ENCODE measurements at places on chromosomes 2 and 18.

GRCh38 chr2:226378753-226379705 is 420.6 kb downstream of the IRS1 start:
- DNase-seq = peak; percentile 8

GRCh38 chr18:27750014-27750413 is 426.9 kb downstream of the CDH2 start:
- peak; percentile 12 for DNase-seq

DNA sequence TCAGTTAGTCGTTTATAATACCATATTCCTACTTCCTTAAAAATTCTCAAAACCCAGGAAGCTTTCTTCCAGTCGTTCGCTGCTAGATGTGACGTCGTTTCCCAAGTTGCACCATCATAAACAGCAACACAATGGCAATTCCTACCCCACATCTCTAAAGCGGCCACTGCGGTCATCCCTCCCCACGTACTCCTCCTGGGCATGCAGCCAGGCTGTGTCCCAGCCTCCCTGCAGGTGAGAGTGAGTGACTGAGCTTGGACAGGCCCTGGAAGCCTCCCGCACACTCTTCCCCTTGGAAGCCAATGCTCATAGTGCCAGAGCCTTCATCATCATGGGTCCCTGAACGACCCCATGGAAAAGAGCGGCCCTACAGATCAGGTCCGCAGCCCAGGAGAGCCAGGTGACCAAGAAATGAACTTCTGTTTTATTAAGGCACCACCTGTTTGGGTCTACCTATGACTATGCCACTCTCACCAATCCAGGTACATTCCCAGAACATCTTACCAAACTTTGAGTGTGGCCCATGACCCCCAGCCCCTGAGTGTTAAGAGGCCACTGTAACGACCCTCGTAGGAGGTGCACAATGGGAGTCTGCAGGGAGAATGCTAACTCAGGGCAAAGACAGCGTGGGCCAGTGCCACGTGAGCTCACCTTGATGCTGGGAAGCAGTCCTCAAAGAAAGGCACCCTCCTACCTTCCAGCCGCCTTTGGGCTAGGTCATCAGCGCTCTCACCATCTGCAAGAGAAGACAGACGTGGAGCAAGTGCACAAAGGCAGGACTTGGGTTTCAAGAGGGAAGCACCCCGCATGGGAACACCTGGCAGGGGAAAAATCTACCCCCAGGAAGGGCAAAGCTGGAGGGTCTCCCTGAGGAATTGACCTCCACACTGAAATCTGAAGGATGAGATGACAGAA is 74.7 kb upstream of the RAB6C start:
- no peak for DNase-seq

DNA sequence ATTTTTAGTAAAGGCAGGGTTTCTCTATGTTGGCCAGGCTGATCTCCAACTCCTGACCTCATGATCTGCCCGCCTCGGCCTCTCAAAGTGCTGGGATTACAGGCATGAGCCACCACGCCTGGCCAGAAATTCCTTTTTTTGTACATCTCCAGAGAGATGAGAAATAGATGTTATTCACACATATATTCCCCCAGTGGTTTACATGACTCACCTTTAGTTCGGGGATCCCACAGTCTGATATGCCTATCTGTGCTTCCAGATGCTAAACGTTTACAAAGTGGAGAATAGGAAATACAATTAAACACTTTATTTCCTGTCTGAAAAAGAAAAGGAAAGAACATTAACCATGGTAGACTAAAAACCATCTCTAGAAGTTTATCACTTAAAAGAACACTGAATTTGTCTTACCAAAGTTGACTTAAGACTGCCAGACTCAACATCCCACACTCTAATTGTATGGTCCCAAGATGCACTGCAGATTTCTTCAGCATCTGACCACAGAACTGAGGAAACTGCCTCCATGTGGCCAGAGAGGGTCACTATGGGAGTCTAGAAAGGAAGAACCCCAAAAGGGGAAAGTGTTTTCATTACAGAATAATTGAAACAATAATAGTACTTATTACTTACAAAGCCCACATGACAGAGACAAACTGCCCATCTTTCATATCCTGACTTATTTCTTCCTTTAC is 12.6 kb upstream of the ICA1L start:
- no peak for DNase-seq

DNA sequence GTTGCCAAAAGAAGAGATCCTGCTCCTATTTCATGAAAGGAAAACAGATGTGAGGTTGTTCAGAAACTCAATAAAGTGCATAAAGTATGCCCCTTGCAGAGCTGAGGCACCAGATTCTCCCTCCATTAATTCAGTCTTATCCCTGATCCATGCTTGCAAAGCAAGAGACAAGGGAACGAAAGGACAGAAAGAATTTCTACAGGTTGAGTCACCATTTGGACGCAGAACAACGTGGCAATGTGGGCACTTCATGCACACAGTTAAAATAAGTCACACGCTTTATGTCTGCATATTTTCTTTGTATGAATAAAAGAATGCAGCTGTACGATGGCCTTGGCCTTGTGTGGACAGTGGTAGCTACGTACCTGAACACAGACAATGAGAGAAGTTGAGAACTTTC is 321.7 kb upstream of the REV1 start:
- no peak for DNase-seq

DNA sequence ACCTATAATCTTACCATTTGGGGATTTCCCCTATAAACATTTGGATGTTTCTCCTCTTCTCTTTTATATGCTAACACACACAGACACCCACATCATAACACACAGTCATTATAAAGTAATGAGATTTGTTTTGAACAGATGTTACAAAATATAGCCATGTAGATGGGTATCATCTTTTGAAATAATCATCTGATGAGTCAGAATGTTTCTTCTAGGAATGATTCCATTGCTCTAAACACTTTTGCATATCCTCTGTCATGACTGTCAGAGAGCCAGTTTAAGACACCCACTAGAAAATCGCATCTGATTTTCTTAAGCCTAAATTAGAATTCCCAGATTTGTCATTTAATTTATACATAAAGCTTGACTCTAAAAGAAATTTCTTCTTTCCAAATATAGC is 442.6 kb downstream of the CMPK2 start:
- no peak for DNase-seq

DNA sequence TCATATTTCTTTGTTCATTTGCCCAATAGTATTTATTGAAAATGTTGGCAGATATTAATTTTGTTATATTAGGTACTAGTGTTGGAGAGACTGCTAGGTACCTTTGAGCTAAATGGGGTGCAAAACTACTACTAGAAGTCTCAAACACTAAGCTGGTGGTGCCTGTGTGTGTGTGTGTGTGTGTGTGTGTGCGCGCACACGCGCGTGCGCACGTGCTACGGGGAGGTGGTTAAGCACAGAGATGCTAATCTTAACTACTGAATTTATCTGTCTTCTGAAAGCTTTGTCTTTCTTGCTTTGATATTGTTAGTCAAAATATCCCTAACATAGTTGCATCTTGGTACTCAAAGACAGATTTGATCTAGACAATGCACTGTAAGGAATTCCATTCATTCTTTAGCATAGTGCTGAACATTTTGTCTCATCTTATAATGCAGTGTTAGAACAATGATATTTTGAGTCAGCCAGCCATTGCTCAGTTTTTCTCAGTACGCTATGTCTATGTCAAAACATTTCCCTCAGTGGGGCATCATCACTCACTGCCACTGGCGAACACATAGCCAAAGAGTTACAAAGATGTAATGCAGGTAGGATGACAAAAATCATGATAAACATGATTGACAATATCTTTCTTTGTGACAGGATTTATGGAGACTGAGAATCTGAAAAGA is 396.0 kb upstream of the RGPD4 start:
- DNase-seq = no peak

DNA sequence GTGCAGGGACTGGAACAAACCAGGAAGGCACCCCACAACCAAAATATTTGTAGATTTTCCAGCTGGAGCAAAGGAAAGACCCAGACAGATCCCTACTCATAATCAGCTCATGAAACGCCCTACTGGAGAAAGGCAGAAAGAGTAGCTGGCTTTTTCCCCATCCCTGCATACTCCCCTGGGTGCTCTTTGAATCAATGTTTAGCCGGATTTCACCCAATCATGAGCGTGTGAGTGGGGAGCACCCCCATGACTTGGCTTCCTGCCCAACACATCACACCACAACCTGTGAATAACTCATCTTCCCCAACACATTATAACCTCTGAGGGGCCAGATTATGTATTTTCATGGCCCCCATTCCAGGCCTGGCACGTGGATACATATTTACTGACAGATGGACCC is 35.1 kb upstream of the SLC14A1 start:
- no peak for DNase-seq

GRCh38 chr2:192377173-192377572 is 182.4 kb upstream of the TMEFF2 start:
- no peak for DNase-seq

- DNase-seq = no peak
These were observed 819 bp upstream of the MAP3K2 start for GRCh38 chr2:127388423-127389164.

GRCh38 chr2:183185534-183185933 is 61.3 kb downstream of the NUP35 start:
- no peak for DNase-seq

- DNase-seq = no peak
These were observed 39.1 kb upstream of the FIGN start for GRCh38 chr2:163774862-163775261.

- no peak for DNase-seq
These were observed 79.6 kb downstream of the ADD2 start for GRCh38 chr2:70688427-70688826.

DNA sequence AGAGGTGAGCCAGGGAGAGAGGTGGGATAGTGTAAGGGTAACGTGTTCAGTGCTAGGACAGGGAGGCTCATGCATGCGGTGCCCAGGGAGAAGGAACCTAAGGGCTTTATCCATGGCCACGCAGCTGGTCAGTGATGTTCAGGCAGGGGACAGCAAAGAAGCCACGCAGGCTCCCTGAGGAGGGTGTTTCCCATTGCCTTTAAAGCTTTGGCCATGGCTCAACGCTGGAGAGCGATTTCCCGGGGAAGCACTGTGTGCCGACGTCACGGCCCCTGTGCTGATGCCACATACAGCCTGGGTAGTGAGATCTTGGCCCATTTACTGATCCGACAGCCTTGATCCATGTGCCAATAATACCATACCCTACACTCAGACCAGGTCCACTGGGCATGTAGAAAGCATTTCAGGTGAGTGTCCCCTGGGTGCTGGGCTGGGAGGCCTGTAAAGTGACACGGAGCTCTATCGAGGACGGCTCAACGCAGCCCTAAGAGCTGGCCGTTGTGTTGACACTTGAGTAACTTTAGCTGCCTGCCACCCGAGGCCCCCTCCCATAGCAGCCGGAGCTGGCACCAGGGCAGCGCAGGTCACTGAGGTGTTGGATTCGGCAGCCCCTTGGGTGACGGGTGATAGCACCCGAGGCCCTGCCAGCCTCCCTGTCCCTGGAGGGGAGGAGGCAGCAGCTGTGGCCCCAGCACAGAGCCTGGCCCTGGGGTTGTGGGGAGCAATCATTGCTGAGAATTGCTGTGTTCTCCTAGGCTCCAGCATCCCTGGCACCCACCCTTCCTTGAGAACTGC is 41.4 kb downstream of the PDIA6 start:
- no peak for DNase-seq

DNA sequence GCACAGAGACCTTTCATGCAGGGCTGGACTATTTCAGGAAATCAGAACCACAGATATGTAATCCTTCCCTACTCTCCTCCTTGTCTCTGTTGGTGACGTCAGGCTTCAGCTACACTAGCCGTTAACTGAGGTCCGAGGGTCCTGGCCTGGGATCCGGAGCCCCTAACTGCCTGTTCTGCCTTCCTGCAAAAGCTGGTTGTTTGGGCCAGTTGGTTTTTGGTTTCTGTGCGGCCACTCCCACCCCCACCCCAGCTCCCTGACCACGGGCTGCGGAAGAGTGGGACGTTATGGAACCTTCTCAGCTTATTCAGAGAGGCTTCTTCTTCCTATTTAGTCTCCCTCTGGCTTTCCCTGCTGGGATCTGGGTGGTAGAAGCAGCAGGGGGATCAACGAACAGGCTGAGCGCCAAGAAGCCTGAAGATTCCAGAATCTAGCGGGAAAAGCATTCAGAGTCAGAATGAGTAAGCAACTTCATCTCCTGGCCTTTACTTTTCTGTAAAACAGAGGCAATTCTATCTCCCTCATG is 49.3 kb upstream of the ROCK2 start:
- no peak for DNase-seq

- DNase-seq = no peak
These were observed 47.7 kb upstream of the GBX2 start for GRCh38 chr2:236215761-236216333.

DNA sequence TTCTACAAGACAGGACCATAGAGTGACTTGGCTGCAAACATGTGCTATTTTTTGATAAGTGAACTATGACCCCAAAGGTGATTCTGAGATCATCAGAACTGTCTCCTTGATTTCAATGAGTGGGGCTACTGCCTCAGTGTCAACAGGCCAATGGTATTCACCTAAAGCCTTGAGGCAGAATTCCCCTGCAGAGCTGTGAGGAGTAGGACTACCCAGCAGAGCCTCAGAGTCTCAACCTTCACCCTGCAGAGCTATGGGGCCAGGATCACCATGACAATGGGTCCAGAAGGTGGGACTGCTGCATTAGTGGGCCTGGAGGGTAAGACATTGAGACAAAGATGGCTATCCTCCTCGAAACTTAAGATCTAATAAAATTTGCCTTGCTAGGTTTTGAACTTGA is 1668.2 kb upstream of the SLC39A10 start:
- DNase-seq = no peak

DNA sequence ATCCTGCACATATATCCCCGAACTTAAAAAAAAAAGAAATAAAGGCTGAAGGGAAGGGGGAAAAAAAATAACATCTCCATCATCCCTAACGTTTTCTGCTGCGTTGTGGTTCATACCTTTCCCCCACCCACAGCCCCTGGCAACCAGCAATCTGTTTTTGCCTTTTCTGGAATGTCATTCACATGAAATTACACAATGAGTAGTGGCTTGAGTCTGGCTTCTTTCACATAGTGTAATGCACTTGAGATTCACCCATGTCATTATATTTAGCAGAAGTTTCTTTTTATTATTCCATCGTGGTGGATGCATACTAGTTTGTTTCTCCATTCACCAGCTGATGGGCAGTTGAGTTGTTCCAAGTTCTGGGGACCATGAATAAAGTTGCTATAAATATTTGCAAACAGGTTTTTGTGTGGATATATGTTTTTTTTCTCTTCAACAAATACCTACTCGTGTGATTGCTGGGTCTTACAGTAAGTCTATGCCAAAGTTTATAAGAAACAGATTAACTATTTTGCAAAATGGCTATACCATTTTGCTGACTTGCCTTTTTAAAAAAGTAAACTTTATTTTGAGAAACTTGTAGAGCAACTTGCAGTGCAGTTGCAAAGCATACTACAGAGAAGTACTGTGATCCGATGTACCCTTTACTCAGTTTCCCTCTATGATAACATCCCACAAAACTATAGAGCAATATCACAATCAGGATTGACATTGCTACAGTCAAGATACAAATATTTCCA is 322.5 kb downstream of the LPIN1 start:
- no peak for DNase-seq

GRCh38 chr2:214315324-214315723 is 95.5 kb upstream of the VWC2L start:
- no peak for DNase-seq

GRCh38 chr2:1973636-1974035 is 229.3 kb upstream of the PXDN start:
- no peak for DNase-seq
